Hematopoietic multipotent progenitor cell treated with erythropoietin and hydrocortisone succinate and interleukin-3 and kit ligand, for 8 days (in vitro differentiated cells): ENCODE measurements at places on chromosomes 11 and 22.

- no peak for DNase-seq
These were observed 16.4 kb downstream of the KCNJ5 start for GRCh38 chr11:128907585-128907984.

DNA sequence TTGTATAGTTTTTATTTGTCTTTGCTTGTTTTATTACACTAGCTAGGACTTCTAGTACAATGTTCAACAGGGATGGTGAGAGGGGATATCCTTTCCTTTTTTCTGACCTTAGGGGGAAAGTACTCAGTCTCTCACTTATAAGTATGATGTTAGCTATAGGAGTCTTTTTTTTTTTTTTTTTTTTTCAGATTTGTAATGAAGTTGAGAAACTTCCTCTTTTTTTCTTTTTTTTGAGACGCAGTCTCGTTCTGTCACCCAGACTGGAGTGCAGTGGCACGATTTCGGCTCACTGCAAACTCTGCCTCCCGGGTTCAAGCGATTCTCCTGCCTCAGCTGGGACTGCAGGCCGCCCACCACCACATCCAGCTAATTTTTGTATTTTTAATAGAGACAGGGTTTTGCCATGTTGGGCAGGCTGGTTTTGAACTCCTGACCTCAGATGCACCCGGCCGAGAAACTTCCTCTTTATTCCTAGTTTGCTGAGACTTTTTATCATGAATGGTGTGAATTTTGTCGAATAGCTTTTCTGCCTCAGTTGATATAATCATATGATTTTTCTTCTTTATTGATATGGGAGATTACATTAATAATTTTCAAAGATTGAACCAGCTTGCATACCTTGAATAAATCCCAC lies 10.9 kb downstream of the TRIM22 start:
- DNase-seq, result no peak

DNA sequence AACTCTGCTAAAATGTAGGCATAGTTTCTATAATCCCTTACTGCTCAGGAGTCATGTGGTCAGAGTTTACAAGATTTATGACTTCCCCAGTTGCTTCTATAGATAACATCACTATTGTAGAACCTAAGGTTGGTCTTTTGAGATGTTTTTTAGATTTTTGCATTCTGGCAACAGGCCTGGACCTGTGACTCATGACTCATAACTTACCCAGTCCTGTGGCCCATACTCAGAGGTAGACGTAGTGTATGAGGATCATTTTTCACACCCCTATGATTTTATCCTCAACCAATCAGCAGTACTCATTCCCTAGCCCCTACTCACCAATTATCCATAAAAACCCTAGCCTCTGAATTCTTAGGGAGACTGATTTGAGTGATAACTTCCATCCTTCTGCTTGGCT lies 384.4 kb upstream of the DDI1 start:
- DNase-seq, result no peak

DNA sequence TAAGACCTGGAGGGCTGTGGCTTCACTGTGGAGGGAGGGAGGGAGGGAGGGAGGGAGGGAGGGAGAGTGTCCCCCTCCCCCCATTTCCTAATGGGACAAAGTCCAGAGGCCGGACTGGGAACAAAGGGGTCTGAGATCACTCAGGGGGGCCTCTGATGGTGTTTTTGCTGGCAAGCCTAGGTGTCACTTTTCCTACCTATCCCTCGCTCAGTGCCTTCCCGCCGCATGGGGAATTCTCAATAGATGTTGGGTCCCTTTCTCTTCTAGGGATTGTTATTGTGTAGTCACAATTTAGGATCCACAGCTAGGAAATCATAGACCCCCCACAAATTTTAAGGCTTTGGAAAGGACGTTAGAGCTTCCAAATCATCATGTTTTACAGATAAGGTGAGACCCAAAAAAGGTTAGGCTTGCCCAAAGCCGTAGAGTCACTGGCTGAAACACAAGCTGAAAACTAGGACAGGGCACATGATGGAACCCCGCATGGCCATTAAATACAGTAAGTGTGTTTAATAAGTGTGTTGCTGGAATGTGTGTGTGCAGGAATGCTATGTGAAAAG lies 4.8 kb upstream of the FTH1 start:
- no peak for DNase-seq

GRCh38 chr22:39356464-39356863 lies 6.7 kb downstream of the SYNGR1 start:
- no peak for DNase-seq

DNA sequence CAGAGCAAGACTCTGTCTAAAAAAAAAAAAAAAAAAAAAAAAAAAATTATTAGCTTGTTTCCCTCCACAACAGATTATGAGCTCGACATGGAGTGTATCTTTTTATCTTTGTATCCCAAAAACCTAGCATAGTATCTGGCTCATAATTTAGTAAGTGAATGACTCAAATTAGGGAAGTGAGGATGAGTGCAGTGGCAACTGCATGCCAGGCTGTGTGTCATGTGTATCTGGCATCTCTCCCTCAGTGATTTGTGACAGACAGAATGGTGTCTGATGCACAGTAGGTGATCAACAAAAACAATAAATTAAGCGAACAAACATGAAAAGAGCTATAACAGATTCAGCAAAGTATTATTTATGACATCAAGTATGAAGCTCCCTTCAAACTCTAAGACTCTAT lies 7.2 kb downstream of the STK33 start:
- DNase-seq, result no peak

- DNase-seq, result no peak
These were observed 358.0 kb downstream of the DLG2 start for GRCh38 chr11:85269109-85269508.

DNA sequence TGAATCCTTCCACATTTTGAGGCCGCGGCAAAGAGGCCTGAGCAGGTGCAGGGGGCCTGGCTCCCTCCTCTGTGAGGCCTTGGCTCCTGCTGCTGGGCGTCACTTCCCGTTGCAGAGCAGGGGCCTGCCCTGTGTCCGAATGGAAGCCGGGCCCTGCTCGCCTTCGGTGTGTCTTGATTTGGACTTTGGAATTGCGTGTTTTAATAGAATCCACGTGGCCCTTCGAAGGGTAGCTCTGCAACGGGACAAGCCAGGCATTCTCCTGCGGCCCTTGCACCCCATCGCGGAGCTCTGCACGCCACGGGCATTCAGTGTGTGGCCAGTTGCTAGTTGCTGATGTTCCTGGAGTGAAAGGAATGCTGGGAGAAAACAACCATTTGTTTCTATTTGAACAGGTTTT lies 25.8 kb downstream of the SAMM50 start:
- no peak for DNase-seq

DNA sequence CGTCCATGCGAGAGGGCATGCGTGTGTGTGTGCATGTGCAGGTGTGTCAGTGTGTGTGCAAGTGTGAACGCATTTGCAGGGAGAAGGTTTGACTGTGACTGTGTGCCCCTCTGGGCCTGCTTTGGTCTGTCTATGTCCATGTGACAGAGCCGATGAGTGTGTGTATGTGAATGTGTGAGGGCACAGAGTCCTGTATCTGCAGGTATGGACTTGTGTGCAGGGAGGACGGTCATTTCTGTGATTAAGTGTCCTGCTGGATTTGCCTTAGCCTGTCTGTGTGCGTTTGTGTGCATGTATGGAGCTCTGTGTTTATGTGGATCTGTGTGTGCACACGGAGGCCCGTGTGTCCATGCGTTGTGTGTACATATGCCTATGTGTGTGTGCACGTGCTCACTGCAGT lies 5.4 kb downstream of the EMID1 start:
- no peak for DNase-seq

DNA sequence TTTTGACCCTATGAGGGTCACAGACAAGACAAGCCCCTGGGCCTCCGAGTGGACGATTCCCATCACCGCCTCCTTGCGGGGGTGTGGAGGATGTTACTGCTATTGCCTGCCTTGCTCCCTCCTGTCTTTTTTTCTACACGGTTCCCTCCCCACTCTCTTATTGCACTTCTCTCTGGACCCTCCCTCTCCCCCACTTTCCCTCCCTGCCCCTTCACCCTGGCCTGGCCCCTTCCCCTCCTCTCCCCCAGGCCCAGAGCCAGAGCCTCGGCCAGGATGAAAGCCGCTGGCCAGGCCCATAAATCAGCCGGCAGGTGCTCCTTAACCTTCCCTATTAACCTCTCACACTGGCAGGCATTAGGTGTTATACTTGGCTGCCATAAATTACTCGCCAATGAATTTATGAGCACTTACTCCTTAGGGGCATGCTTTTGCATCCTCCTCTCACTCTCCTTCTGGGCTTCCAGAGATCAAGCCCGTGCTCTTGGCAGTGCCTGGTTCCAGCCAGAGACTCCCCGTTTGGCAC lies 18.3 kb upstream of the ALX4 start:
- DNase-seq, result no peak

- DNase-seq, result no peak
These were observed 41.1 kb downstream of the PHF21B start for GRCh38 chr22:44968736-44969135.

- DNase-seq, result no peak
These were observed 33.8 kb downstream of the NEAT1 start for GRCh38 chr11:65456418-65456817.

DNA sequence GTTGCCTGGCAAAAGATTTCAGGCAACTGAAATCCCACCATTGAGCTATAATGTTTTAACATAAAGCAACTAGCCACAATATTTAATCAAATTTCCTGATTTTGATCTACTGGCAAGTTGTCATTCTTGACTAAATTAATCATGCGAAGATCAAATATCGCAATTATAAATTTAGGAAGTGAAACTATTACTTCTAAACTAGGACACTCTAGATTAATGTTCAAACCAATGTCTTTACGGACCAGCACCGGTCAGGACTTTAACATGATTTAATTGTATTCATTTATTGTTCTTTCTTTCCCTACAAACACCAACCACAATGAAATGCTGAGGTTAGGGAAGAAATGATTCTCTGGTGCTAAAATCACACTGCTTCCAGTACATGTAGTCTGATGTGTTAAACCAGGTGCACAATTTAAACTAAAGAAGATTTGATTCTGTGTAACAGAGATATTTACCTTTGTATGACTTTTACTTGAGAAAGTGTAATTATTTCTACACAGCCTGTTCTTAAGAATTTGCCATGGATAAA lies 14.9 kb downstream of the GAS2 start:
- no peak for DNase-seq

- DNase-seq, result no peak
These were observed 118.1 kb downstream of the ETS1 start for GRCh38 chr11:128469220-128469619.

GRCh38 chr22:42432020-42432596 lies at the start of gene NFAM1:
NFAM1 (minus strand) TSS chr22:42432403; CDS start chr22:42432357, 46 bp downstream.
- DNase-seq, result no peak

DNA sequence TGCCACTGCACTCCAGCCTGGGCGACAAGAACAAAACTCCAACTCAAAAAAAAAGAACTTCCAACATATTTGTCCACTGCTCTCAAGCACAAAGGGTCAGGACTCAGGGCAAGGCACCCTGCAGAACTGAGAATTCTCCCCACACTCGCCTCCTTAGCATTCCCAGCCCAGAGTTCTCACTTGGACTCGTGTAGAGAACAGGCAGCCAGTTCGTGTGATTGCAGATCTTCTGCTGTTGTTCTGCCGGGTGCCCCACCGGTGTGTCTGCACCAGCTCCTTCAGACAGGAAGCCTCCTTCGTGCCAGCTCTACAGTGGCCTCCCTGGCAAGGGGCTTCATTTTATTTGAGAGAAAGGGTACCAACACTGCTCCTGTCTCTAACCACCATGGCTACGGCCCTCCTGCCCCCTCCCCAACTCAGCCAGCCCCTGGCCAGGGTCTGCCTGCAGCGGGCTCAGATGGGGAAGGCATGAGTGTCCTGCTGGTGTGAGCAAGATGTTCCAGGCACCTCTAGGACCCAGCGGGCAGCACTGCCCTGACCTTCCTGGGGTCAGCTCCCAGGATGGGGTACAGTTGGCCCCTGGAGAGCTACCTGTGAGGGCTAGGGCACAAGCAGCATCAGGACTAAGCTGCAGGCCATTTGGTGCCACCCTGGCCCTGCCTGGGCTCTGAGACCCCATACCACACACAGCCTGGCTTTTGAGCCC lies 19.5 kb upstream of the SCGB1A1 start:
- DNase-seq, result no peak

GRCh38 chr11:15742626-15743519 lies 613.5 kb downstream of the SOX6 start:
- DNase-seq, result no peak

DNA sequence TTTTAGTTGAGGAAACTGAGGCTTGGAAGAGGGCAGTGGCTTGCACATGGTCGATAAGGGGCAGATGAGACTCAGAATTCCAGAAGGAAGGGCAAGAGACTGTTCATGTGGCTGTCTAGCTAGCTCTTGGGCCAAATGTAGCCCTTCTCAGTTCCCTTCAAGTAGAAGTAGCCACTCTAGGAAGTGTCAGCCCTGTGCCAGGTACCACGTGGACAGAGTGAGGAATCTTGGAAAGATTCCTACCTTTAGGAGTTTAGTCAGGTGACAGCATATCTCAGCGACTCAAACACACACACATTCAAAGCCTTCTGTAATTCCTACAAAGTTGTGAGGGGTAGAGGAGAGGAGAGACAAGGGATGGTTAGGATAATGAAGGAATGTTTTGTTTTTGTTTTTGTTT lies 18.3 kb downstream of the PIK3IP1 start:
- no peak for DNase-seq

DNA sequence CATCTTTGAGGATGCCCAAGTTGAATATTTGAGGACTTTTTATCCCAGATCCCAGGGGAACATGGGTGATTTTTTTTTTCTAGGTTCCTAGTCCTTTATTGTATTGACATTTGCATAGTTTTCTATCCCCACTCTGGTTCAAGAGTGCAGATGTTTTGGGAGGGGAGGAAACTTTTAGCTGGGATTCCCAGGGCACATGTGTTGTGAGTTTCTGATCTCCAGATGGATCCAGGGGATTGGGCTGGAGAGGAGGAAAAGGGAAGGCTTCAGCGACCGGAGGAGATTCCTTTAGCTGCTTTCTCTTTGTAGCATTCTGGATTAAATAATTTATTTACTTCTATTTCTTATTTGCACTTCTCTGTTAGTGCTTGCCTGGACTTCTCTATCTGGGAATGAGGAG lies 14.7 kb upstream of the SORL1-AS1 start:
- no peak for DNase-seq
